ENCODE measurements at places on chromosomes 4 and X.

GRCh38 chr4:72341432-72341820 is 227.6 kb downstream of the ADAMTS3 start:
- DNase-seq = no peak

DNA sequence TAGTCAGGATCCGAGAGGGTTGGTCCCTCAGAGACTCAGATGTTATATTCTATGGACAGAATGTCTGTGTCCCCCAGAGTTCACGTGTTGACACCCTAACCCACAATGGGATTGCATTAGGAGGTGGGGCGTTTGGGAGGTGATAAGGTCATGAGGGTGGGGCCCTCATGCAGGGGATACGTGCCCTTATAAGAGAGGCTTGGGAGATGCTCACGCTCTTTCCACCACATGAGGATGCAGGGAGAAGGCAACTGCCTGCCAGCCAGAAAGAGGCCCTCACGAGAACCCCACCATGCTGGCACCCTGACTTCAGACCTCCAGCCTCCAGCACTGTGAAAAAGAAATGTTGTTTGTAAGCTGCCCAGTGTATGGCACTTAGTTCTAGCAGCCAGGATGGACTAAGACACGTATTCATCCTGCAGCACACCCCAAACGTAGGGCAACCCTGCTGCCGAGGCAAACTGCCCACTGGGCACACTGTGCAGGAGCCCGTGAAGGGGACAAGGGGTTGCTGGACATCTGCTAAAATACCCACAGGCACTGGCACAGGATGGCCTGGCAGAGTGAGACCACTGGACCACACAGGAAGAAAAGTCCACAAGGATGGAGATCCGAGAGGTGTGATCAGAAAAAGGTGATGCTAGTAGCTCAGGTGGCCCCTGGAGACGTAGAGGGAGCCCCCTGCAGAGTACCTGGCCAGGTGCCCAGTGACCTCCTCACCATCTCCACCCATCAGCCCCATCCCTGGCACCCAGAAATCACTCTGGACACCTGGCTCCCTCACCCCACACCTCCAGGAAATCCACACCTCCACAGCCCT is 62.7 kb downstream of the HTRA3 start:
- DNase-seq = no peak

- no peak for DNase-seq
Observed at GRCh38 chr4:143554728-143555597, 41.5 kb downstream of the SMARCA5 start.

GRCh38 chr4:47031011-47031678 is at the start of gene GABRB1:
GABRB1 (plus strand) TSS chr4:47031567.
- DNase-seq = peak; percentile 33

DNA sequence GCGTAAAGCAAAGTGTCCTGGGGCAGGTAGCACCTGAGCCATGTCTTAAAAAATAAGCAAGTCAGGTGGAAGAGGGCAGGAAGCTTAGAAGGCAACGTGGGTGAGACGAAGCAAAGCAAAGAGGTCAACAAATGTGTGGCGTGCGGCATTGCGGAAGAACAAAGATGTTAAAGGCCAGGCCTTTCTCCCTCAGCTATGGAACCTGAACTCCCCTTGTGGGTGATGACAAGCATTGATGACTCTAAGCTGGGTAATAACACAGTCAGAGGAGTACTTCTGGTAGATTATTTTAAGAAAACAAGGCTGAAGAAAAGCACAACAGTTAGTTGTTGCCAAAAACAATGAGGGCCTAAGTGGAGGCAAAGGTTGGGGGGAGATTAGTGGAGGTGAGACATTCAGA is 29.0 kb upstream of the SORBS2 start:
- DNase-seq = no peak

GRCh38 chr4:181475781-181476507 is 767.3 kb upstream of the TENM3 start:
- DNase-seq = no peak

DNA sequence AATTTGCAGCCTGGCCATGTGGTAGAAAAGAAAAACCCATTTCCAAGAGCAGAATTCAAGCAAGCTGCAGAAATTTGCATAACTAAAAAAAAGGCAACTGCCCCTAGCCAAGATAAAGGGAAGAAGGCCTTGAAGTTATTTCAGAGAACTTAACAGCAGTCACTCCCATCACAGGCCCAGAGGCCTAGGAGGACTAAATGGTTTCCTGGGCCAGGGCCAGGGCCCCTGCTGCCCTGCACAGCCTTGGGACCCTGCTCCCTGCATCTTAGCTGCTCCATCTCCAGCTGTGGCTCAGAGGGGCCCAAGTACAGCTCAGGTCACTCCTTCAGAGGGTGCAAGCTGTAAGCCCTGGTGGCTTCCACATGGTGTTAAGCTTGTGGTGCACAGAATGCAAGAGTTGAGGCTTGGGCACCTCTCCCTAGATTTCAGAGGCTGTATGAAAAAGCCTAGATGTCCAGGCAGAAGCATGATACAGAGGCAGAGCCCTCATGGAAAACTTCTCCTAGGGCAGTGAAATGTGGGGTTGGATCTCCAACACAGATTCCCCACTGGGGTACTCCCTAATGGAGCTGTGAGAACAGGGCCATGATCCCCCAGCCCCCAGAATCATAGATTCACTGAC is 6.7 kb upstream of the MID2 start:
- DNase-seq = no peak

GRCh38 chrX:133414406-133415275 is 648 bp downstream of the GPC4 start:
- DNase-seq = no peak

DNA sequence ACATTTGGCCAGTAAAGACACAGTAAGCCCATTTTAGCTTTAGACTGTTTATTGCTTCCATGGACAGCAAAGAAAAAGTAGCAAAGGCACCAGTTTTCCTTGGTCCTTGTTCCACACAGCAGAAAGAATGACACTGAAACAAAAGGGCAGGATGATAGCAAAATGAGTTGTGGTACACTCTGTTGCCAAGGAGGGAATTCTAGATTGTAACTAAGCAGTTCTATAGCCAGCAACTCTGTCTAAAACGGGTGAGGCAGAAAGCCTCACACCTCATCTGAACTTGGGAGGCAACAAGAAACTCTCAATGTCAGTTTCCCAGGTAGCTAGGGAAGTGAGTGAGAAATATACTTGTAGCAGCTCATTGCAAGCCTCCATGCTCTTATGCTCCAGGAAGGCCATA is 39.2 kb downstream of the BBS12 start:
- no peak for DNase-seq

- DNase-seq = peak; percentile 26
Observed at GRCh38 chr4:141077611-141078225, 55.6 kb downstream of the RNF150 start.

GRCh38 chrX:131262738-131263679 is 26.1 kb downstream of the IGSF1 start:
- DNase-seq = no peak

DNA sequence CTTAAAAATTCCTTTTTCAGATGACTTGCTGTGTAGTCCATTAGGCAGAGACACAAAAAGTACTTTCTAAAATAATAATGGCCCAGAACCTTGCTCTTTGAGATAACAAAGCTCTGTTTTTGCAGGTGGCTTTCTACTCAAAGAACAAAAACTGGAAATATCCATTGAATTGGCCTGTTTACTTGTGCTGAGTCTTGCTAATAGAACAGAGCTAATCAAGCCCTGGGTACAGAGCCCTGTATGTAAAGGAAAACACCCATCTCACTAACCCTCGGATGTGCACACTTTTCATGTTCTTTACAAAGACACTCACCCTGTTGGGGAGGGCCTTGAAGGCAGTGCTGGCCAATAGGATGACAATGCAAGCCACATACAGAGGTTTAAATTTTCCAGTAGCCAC is 27.0 kb upstream of the LNX1 start:
- DNase-seq = no peak

- peak; percentile 50 for DNase-seq
Observed at GRCh38 chr4:114005569-114006442, 26.4 kb upstream of the ARSJ start.

- no peak for DNase-seq
Observed at GRCh38 chr4:99636422-99636821, 21.2 kb downstream of the C4orf54 start.

DNA sequence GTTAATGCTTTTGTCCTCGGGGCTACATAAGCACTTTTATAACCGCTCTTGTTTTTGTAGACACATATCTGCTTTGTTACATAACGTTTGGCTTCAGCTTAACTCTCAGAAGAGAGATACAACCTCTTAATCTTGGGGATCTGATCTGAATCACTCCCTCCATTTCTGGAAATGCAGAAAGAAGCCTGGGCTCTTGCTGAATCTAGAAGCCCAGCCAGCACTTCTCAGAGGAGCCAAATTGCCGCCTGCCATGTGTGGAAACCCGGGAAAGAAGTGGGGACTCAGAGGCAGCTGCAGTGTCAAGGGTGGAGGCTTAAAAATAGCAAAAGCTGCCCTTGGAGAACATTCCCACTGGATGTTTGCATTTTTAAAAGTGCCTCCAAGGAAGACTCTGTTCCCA is 69.3 kb upstream of the LDB2 start:
- peak; percentile 31 for DNase-seq

DNA sequence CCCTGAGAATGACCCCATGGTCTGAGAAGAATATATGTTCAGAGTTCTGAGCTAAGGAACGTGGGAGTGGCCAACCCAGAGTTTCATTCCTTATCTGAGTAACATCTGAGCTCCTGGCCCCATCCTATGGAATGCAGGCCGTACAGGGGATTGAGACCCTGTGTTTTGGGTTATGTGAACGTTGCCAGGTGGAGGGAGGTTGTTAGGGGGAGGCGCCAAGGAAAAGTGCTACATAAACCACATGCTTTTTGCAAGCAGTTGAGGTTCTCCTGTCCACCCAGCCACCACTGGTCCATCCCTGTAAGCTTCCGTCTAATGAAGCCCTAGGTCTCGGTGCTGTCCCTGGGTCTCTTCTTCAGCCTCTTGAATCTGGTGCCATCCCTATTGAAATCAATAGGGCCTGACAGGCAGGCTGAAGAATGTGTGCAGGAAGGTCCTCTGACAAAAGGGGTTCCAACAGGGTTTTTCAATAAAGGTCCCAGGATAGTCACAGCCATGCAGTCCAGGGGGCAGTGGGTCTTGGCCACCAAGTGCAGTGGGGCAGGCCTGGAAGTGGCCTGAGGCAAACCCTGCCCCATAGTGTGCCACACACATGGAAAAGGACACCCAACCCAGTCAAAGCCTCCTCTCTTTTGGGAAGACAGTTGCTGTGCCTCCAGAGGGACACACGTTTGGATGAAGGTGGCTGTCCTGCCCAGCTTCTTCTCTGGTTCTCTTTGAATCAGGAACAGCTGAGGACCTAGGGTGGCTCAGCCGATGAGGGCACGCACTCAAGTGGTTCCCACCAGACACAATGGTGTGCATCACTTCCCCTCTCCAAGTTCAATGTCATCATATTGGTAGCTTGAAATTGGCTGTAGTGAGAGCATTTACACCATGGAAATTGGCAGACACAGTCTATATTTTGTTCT is 53.5 kb downstream of the HTRA3 start:
- no peak for DNase-seq

Measured in fibroblast of skin of scalp (primary cell).